ENCODE measurements at places on chromosomes 16 and 17. TPM values are rescaled to one million over a fixed set of nuclear protein-coding genes. Genes with fewer than 3 reads are reported as not detected.

The NACA2 gene
- not detected for total RNA-seq

The KRTAP9-4 gene
- not detected for total RNA-seq

The ERI2 gene
- 10.0 TPM for total RNA-seq

The GPR142 gene
- total RNA-seq, result not detected

Measured in Right ventricle myocardium superior (tissue), 1 donor.